ENCODE measurements at places on chromosomes 4 and X.

- DNase-seq, result peak; percentile 6
These were observed 8.5 kb downstream of the TRIM2 start for GRCh38 chr4:153212736-153213135.

GRCh38 chrX:13091111-13091765 is 46.8 kb upstream of the FAM9C start:
- no peak for DNase-seq

DNA sequence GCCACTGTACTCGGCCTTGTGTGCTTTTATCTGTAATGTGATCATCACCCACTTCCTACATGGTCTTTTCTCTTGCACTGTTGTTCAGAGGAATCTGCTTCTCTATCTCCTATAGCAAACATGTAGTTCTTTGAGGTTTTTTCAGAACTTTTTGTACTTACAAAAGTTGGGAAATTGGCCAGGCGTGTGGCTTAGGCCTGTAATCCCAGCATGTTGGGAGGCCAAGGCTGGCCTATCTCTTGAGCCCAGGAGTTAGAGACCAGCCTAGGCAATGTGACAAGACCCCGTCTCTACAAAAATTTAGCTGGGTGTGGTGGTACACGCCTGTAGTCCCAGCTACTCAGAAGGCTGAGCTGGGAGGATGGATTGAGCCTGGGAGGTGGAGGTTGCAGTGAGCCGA is 30.4 kb downstream of the TAF1 start:
- DNase-seq, result no peak

DNA sequence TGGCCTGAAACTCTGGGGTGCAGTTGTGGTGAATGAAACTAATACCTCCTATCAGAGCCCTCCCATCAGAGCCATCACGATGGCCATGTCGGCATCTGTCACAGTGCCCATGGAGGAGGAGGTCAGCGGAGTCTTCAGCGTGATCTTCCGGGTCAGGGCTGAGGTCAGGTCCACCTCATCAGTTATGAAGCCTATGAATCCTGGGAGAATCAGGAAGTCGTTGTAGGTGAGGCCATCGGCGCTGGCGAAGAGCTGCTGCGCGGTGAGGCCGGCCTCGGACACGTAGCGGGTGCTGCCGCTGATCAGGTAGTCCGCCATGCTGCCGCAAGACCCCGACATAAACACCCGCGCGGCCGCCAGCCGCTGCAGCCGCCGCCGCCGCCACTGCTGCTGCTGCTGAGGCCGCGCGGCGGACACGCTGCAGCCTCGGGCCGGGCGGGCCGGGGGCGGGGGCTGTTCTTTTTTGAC is 376.7 kb upstream of the MAOA start:
- DNase-seq, result no peak

DNA sequence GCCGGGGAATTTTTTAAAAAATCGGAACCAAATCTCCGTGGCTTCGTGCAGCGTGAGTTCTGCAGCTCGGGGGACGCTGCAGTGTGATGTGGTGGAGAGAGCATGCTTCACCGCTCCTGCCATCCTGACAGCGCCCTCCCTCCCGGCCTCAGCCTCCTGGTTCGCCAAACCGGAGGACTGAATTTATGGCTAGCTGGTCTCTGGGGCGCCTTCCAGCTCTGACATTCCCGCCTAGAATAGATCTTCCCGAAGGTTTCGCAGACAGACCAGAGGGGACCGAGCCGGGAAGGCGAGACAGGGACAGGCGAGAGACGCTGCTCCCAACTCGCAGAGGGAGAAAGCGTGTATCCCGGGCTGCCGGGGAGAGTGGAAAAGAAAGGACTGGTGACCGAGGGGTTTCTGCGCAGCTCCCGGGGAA is 25.9 kb downstream of the HOPX start:
- peak; percentile 22 for DNase-seq

DNA sequence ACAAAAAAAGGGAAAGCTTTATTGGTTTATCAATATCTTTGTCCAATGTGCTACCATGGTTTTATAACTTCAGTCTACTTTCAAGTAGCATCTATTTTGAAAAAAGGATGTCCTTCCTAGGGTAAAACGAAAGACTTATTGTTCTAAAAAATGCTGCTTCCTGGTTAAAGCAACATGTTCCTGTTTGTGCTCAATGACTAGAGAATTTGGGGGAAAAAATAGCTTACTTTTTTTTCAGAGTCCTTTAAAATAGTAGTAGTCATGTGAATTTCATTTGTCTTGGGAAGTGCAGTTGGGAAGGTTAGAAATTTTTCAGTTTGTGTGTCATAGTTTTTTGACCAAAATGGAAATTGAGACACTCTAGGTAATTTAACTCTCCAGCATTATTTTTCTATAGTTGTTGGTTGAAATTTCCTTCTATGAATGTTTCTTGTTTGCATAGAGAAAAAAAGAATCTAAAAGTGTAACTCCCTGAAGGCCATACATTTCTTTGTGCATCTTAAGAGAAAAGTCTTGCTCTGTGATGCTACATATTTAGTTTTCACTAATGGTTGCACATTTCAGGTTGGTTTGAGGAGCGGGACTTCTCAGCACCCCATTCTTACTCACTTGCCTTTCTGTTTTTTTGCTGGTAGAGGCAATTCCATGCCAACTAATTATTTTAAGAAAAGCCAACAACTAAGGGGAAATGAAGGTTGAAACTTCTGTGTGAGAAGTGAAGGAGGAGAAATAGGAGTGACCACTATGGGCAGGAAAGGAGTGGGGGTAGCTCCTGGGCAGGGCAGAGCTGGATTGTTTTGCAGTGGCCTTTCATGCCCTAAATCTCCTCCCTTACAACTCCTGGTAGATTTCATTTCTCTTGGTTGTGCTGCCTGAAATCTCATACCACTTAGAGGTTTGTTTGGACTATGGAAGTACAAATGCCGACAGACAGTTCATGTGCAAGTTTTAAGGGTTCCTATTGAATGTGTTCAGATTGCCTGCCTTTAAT is 76.4 kb downstream of the RAPGEF2 start:
- no peak for DNase-seq

GRCh38 chr4:1044469-1045192 is 33.2 kb downstream of the FGFRL1 start:
- DNase-seq, result no peak

DNA sequence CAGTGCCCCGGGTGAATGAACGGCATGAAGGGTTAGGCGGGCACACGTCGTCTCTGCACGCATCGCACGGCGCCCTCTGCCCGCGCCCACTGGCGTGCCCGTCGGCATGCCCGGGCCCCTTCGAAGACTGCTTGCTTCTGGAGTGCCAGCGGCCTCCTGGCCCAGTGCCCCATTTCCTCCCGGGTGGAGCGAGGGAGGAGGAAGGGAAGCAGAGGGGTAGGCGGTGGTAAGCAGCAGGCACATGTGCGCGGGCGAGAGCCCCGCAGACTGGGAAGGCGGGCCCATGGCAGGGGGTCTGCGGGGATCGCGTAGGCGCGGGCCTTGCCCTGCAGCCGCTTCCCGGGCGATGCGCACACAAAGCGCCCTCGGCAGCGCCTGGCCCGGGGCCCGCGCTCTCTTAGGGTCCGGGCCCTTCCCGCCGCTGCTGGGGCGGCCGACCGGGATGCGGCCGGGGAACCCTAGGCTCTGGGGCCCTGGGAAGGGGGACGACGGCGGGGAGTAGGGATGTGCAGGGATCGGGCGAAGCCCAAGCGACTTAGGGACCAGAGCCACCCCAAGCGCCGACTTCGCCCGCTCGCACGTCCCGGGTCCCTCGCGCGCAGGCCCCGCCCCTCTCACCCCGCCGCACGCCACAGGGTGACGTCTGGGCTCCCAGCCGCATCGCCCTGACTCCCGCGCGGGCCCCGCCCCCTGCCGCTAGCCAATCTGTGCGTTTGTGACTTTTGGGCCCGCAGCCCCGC is 866 bp upstream of the EMD start:
- no peak for DNase-seq

DNA sequence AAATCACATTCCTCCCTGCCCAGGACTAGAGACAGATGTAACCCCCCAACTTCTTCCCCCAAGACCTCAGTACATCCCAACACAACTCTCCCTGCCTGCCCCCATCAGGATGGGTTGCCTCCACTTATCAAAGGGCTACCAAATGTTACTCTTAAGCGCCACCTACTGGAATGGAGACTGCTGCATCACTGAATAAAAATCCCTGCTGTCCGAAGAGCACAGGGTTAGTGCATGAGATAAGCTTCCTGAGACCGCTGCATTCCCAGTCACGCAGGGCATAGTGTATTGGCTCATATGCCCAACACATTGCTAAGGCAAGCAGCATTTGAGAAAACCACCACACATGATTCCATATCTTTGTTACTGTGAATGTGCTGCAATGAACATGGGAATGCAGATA is 544.5 kb downstream of the PPP4R3C start:
- no peak for DNase-seq

- DNase-seq, result no peak
These were observed 34.6 kb upstream of the FRAS1 start for GRCh38 chr4:78022517-78022916.

DNA sequence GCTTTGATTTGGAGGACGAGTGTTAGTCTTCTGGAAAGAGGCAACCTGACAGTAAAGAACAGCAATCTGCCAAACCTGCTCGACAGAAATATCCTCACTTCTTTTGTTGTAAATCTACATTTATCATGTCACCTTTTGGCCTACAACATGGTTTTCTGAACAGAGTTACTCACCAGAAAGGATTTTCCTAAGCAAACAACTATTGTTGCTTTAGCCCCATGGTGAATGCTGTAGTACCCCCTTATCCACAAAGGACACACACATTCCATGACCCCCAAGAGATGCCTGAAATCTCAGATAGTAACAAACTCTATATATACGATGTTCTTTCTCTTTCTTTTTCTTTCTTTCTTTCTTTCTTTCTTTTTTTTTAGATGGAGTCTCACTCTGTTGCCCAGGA is 42.7 kb downstream of the TMEM150C start:
- DNase-seq, result no peak

DNA sequence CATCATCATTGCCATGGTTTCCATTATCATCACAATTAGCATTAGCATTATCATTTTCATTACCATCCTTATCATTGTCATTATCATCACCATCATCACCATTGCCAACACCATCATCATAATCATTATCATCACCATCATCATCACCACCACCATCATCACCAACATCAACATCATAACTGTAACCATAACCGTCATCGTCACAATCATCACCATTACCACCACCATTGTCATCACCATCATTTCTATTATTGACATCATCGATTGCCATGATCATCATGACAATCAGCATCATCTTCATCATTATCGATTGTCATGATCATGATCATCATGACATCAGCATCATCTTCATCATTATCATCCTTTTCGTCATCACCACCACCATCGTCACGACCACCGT is 88.9 kb upstream of the MSX1 start:
- no peak for DNase-seq

- DNase-seq, result no peak
These were observed 127.4 kb upstream of the RPL34 start for GRCh38 chr4:108492816-108493595.

GRCh38 chr4:36676139-36677050 is 395.0 kb downstream of the DTHD1 start:
- no peak for DNase-seq

Data from AG08395 (cell line).